ENCODE measurements at places on chromosomes 16 and 17.
A peak's percentile ranks its signal among the peaks of the same experiment; 100 is the strongest.

DNA sequence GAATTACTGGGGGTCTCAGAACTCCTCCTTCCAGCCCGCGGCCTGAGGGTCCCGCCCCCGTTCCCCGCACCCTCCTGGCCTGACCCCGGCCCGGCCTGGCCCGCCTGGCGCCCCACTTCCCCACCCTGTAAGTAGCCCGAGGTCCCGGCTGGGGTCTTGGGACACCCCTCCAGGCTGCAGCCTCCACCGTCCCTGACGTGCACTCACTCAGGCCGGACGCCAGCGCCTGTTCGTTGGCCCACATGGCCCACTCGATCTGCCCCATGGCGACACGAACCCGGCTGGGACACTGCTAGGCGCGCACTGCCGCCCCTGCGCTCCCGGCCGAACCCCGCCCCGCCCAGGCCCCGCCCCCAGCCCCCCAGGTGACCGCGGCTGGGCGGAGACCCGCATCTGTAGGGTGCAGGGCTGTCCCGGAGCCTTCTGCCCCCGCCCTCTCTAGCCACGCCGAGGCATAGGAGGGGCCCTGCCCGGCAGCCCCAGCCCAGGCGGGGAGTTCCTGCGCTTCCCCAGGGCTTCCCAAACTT, at the start of gene CYBA:
TSS of gene CYBA (minus strand) at position 305 of the 527 bp plus-strand sequence. CDS start at position 265, 40 bp downstream.
- peak; percentile 88 for DNase-seq

DNA sequence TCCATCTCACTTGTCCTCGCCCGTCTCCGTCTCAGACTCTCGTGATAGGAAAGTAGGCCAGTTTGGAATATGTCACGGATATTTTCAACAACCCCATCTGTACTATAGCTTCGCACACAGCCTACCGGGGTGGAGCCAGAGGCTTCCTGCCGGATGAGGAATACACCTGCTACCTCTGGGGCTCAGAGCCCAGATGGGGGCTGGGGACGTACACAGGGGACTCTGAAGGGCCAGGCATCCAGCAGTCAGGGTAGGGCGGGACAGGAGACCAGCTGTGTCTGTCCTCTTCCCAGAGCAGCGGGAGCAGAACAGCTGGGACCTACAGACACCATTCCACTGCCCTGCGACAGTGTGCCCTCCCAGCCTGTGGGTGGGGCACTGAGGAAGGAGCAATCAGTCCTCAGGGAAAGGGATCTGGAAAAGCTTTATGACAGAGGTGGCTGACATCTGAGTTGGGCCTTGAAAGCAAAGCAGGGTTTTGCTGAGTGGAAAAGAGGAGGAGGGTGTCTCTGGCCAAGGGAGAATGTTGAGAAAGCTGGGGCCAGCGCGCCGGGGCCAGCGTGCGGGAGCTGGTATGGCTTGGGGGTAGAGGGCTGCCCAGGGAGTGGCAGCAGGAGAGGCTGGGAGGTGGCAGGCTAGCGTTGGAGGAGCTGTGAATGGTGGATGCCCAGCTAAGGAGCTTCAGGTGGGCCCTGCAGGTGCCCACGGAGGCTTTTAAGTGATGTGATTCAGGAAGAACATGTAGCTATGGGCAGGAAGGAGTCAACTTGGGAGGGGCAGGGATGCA, 11.5 kb upstream of the SRCIN1 start:
- DNase-seq: no peak

- no peak for DNase-seq
These were observed 7.8 kb downstream of the BCAS3 start for GRCh38 chr17:60685437-60685836.

- DNase-seq: no peak
These were observed 168.0 kb downstream of the AHSP start for GRCh38 chr16:31695667-31696066.

GRCh38 chr16:51449441-51449840, 298.4 kb upstream of the SALL1 start:
- DNase-seq: no peak

GRCh38 chr16:70594569-70594968, 51.8 kb upstream of the IL34 start:
- no peak for DNase-seq

- no peak for DNase-seq
These were observed 21.3 kb downstream of the TMEM186 start for GRCh38 chr16:8776129-8776584.

- no peak for DNase-seq
These were observed 1.7 kb downstream of the ADCY9 start for GRCh38 chr16:4114257-4115208.

DNA sequence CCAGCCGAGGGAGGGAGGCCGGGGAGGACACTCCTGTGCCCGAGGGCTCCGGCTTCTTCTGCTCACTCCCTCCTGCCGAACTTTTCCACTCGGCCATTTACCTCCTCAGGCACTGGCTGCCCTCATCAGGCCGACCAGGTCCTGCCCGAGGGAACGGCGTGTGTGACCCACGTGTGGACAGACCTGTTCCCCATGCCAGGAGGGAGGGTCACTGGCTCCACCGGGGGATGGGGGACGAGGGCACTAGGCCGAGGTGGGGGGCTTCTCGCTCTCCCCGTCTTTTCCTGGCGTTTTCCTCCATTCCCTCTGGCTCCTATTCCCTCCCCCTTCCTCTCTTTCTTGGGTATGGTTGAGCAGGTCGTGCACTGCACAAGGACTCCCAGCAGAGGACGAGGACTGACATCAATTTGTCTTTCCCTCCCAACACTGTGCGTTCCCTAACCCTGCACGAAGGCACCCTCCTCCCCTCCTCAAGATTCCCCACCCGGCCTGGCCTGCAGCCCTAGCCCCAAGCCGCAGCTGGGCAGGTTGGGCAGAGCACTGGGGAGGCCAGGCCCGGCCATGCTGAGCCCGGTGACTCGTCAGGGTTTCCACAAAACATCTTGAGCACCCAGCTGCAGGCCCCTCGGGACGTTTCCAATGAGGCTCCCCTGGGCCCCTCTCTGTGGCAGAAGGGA, 3.2 kb upstream of the IL17C start:
- no peak for DNase-seq

DNA sequence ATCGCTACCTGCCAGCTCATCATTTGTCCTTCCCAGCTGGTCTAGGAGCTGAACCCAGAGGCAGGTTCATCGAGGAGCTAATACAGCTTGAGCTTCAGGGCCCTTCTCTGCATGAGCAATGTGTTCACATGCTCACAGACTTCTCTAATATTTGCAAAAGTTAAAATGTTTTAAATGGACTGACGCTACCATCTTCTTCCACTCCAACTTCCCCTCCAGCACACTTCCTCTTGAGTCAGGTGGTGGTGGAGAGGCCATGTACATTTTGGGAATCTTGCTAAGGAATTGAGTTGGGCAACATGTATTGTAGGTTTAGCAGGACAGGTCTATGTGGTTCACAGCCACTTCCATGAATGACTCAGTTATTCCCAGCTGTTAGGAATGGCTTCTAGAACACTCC, 21.6 kb upstream of the RHOT1 start:
- no peak for DNase-seq
